Upper lobe of left lung (tissue), 6 donors: ENCODE measurements at places on chromosomes 13 and 19.

DNA sequence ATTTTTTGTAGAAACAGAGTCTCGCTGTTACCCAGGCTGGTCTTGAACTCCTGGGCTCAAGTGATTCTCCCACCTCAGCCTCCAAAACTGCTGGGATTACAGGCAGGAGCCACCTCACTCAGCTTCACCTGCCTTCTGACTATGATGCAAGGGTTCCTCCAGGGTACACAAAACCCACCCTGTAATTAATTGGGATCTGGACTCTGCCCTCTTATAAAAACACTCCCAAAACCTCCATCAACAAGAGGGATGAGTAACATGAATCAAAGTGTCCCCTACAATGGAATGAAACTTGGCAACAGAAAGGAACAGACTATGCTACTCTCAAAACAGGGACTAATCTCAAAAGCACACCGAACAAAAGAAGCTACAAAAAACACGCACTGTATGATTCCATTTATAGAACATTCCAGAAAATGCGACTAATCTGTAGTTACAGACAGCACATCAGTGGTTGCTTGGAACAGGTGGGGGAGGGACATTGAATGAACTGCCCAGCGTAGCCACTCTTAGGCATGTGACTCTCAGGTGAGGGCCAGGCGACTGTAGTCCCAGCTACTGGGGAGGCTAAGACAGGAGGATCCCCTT, 3.2 kb upstream of the PRR36 start:
- no peak overlapping the region for H3K27ac ChIP-seq
- DNase-seq = no peak

DNA sequence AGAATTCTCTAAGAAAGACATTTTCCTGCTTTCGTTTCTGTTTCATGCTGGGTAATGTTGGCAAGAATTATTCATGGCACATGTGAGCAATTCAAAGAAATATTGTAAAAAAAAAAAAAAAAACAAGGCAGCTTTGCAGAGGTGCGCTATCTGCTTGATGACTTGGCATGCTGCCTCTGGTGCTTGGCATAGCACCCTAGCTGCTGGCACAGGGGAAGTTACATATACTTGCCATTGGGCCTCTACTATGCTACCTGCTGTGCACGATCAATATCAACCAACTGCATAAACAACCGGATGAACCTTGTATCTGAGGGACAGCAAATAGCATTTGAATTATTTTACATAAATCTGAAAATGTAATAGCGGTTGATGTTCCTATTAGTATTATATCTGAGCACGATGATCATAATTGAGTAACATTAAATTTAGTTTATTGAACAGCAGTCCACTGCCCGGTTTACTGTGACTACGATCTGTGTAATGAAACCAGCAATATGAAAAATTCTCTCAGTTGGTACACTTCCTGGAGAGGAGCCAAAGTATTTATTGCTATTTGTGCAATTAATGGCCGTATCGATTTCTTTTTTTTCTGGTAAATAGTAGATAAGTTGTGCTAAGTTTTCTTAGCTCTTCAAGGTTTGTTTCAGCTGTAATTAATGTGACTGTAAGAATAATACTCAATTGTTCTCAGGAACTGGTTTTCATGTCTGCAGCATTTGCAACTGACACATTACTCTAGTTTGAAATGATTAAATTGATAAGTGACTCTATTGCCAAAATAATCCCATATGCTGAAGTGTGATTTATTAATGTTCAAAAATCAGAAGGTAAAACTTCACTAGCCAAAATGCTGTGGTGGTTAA, 717.3 kb downstream of the DACH1 start:
- no peaks in the 10 kb centered on the region for H3K4me1 ChIP-seq
- no peaks in the 10 kb centered on the region for H3K27me3 ChIP-seq
- DNase-seq = no peak
- H3K36me3 ChIP-seq = no peaks in the 10 kb centered on the region
- no peak overlapping the region for H3K27ac ChIP-seq

GRCh38 chr13:97004096-97004876, 10.0 kb upstream of the OXGR1 start:
- peaks cover 6% of the 10 kb centered on the region for H3K4me1 ChIP-seq
- no peaks in the 10 kb centered on the region for H3K36me3 ChIP-seq
- H3K27ac ChIP-seq = no peak overlapping the region
- no peak overlapping the region for H3K4me3 ChIP-seq
- H3K27me3 ChIP-seq = no peaks in the 10 kb centered on the region

DNA sequence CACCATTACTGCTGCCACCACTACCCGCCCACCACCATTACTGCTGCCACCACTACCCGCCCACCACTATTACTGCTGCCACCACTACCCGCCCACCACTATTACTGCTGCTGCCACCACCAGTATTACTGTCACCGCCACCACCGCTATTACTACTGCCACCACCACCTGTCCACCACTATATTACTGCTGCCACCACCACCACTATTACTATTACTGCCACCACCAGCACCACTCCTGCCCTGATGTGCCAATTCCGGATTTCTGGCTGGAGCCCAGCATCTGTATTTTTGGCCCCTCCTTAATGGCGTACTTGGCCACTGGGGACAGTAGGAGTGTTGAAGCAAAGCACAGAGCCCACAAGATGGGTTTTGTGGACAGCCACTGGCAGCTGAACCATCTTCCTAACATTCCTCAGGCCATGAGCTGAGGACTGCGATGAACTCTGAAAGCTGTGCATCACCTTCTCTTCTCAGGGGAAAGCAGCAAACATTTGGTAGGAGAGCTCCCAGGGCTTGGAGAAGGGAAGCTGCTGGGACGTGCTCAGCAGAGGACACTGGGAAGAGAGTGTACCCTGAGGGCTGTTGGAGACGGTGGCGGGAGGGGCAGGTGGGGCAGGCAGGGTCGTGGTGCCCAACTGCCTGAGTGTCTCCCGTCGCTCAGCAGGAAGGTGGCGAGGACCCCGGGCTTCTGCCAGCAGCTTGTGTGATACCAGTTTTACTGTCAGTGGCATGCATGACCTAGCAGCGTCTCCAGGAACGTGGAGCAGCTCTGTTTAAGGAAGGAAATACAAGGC, 23.0 kb downstream of the CUL4A start:
- H3K27ac ChIP-seq = no peak overlapping the region
- H3K36me3 ChIP-seq = peaks cover 33% of the 10 kb centered on the region
- no peak overlapping the region for H3K4me3 ChIP-seq
- no peak for DNase-seq
- no peaks in the 10 kb centered on the region for H3K4me1 ChIP-seq

DNA sequence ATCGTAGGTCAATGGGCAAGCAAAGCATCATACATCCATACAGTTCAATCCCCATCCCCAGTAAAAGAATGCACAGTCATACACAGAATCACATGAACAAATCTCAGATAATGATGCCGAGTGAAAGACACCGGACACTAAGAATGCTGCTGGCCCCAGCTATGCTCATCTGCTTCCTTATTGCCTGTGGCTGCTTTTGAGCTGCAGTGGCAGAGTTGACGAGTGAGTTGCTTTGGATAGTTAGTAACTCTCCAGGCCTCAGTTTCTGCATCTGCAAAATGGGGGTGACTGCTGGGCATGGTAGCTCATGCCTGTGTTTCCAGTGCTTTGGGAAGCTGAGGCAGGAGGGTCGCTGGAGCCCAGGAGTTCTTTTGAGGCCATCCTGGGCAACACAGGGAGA, 12.9 kb upstream of the NFIC start:
- H3K4me1 ChIP-seq = peaks cover 5% of the 10 kb centered on the region
- no peak overlapping the region for H3K27ac ChIP-seq
- H3K36me3 ChIP-seq = no peaks in the 10 kb centered on the region

DNA sequence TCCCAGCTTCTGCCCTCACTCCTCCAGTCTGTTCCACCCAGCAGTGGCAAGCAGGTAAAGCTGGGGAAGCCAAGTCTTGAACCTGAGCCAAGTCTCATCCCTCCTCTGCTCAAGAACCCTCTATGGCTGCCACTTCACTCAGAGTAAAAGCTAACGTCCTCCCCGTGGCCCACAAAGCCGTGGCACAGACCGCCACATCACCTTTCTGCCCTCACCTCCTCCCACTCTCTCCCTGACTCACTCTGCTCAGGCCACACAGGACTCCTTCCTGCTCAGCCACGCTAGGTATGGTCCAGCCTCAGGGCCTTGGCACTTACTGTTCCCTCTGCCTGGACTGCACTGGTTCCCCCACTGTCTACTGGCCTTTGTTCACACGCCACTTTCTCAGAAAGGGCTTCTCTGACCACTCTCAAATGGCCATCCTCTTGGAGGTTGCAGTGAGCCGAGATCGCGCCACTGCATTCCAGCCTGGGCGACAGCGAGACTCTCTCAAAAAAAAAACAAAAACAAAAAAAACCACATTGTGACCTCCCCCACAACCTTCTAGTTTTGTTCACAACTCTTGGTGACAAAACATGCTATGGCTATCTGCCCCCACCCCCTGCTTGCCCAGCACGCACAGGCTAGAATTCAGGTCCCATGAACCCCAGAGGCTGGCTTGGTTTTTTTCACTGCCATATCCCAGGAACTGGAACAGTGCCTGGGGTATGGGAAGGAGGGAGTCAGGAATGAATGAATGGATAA, 15.8 kb downstream of the NDUFB7 start:
- H3K4me3 ChIP-seq = no peak overlapping the region
- H3K27me3 ChIP-seq = no peaks in the 10 kb centered on the region
- no peaks in the 10 kb centered on the region for H3K36me3 ChIP-seq
- no peak overlapping the region for H3K27ac ChIP-seq
- peaks cover 21% of the 10 kb centered on the region for H3K4me1 ChIP-seq
- no peak for DNase-seq
